ENCODE measurements at places on chromosomes 3 and 15.

- DNase-seq = no peak
These were observed 376.5 kb upstream of the TPM1 start for GRCh38 chr15:62666046-62666445.

GRCh38 chr15:38652998-38653397 lies 88.4 kb upstream of the RASGRP1 start:
- peak; percentile 36 for DNase-seq

- DNase-seq = no peak
These were observed 81.7 kb downstream of the RYR3 start for GRCh38 chr15:33392453-33392852.

DNA sequence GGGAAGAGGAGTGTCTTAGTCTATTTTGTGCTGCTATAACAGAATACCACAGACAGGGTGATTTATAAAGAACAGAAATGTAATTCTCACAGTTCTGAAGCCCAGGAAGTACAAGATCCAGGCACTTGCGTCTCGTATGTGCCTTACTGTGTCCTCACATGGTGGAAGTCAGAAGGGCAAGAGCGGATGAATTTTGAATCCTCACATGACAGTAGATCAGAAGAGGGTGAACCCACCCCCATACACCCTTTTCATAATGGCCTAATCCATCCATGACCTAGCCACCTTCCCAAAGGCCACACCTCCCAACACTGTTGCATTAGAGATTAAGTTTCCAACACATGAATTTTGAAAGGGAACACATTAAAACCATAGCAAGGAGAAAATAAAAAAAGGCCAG lies 18.7 kb upstream of the ANXA2 start:
- DNase-seq = no peak

DNA sequence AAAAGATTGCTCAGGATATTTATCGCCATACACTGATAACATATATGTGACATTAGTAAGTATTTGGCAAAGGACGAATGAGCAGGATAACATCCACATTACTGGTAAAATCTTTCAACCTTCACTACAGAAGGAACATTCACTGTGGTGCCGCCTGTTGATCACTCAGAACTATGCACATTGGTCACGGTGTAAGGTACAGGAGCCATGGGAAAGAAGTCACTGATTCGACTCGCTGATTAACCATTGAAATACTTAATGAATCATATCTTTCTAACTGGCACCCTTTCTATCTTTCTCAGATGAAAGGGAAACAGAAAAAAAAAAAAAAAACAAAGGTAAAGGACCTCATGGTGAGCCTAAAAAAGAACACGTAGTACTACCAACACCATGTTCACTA lies 68.8 kb downstream of the TJP1 start:
- DNase-seq = no peak

DNA sequence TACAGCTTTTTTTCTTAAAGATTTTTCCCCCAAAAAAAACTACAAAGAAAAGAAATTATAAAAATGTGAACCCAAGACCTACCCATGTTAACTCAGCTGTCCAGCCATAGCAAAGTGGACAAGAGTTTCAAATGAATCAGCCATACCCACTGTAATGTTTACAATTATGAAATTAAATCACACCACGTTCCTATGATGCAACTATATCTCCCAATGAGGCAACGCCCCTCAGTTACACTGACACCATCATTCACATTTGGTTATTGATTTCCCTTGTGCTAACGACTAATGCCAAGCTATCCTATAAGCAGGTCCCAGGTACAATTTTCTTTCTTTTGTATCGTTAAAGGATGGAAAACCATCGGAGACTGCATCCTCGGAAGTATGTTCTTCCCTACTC lies 115.1 kb upstream of the ICE2 start:
- DNase-seq = no peak

GRCh38 chr15:74311734-74312444 lies 55.6 kb downstream of the CYP11A1 start:
- DNase-seq = no peak

DNA sequence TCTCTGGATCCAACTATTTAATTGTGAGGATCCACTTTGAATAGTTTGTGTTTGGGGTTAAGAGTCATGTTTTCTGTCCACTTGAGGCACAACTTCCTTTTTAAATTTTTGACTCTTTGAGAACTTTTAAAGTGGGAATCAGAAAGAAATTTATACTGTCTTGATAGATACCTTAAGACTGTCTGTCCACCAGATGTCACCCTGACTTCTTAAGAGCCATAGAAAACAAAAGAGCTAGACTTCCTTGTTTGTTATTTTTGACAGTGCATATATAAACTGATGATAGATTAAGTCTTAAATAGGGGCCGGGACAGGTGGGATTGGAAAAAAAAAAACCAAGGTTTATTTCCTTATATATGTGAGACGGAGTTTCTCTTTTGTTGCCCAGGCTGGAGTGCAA lies 52.1 kb upstream of the WDR72 start:
- DNase-seq = no peak

- DNase-seq = no peak
These were observed 211.7 kb downstream of the GABRG3 start for GRCh38 chr15:27182561-27183110.

GRCh38 chr3:116920826-116921610 lies 211.4 kb downstream of the TUSC7 start:
- no peak for DNase-seq

DNA sequence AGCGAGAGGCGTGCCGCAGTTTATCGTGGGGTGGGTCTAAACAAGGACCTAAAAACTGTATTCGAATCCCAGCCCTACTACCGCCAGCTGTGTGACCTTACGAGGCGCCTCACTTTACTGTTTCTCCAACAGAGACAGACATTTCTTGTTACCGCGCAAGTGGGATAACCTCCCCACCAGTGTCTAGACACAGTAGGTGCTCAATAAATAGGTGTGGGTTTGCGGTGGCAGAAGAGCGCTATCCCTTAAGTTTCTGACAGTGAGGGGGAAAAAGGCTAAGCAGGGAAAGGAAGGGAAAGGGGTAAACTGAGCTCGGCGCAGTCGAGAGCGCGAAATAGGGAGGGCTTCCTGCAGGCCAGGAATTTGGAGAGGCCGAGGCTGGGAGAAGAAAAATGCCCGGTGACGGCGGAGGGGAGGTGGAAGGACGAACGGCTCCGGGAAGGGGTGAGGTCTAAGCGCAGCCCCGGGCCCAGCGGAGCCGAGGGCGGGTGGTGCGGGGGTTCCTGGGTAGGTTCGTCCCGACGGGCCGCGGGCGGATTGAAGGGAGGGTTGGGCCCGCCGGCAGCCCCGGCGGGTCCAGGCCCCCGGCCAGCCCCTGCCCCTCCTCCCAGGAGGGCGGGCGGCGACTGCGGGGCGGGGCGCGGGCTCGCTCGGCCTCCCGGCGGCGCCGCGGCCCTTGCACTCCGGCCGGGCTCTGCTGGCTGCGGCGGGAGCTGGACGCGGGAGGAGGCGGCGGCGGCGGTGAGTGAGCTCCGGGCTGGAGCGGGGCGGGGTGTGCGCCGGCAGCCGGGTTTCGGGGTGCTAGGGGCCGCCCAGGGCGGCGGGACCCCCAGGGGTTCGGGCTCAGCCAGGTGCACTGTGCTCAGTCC lies at the start of gene CGNL1:
Gene CGNL1, plus strand, starts transcription at position 679 of the 869 bp plus-strand sequence. CDS start 61,495 bp downstream, outside the sequence.
- DNase-seq = no peak

GRCh38 chr3:13289771-13290285 lies 130.3 kb downstream of the NUP210 start:
- no peak for DNase-seq

- no peak for DNase-seq
These were observed 76.6 kb upstream of the PTX3 start for GRCh38 chr3:157360044-157360443.

DNA sequence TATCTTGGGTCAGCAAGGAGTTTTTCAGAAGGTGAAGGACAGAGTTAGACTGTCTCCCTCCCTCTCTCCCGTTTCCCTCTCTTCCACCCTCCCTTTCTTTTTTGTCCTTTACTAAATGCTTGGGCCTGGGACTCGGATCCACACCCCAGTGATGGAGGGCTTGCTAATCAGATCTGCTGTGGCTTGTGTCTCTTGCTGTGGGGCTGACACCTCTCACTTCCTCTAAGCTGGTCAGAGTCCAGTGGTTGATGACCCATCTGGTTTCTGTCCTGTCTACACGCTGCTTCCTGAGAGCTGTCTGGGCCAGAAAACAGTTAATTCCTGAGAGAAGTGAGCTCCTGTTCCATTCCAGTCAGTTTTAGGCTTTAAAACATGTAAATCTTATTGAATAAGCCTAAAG lies 849 bp downstream of the TRAK1 start:
- no peak for DNase-seq

DNA sequence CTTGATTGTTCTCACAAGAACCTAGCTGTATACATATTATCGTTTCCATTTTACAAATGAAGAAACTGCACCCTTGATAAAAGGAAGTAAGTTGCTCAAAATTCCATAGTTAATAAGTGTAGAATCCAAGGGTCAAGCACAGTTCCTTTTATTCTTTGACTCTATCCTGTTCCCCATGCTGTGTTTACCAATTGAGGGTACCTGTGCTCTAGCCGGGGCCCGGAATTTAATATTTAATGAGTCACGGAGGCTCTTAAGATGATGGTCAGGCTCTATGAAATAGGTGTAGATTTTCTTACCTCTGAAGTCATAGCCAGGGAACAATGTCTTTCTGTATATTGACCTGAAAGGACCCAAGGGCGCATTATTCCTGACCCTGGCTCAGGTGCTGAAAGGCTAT lies 65.2 kb downstream of the LPP start:
- no peak for DNase-seq

- no peak for DNase-seq
These were observed 33.2 kb upstream of the ZDHHC23 start for GRCh38 chr3:113914646-113915045.

GRCh38 chr3:64144241-64144900 lies 80.9 kb downstream of the PRICKLE2 start:
- DNase-seq = no peak

DNA sequence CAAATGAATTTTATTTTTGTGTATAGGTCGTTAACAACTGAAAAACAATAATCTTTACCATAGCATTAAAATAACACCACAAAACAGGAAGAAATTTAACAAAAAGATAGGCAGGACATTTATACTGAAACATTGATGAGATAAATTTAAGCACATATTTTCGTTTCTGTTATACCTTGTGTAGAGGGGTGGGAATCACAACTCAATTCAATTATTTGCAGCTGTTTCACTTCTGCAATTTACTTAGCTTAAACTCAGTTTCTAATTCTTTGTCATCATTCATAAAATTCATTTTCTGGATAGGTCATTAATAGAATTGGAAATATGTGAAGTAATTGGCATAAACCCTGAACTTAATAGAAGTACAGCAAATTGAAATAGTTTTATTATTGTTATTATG lies 42.3 kb downstream of the TP63 start:
- no peak for DNase-seq

GRCh38 chr3:111485086-111485485 lies 56.9 kb upstream of the CD96 start:
- DNase-seq = no peak

DNA sequence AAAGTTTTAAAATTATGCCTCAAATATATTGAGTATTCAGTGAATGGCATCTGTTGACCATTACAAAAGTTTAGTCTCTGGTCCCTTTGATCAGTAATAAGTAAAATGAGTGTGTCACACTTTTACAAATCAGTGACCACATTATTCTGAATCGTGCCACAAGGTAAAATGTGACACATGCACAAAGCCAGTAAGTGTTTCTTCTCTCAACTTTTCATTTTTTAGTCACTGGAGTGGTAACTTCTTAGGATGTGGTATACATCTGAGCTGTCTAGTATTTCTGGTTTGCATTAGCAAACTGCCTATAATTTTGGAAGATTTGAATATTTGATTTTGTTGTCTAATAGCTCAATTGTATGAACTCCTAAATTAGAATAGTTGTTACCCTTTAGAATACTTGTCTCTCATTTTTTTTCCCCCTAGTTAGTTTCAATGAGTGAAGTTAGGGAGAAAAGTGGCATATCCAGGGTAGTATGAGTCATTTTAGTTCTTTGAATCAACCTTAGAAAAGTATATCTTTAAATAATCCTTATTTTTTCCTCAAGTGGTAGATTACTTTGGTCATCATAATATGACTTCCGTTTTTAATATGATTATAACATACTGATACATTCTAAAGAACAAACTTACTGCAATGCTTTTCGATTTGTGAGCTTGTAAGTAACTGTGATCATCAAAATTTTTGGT lies 18.1 kb downstream of the DNAJC13 start:
- no peak for DNase-seq

GRCh38 chr3:147653367-147653923 lies 244.3 kb downstream of the ZIC1 start:
- DNase-seq = no peak

GRCh38 chr3:52787246-52787645 lies 7.3 kb upstream of the ITIH3 start:
- DNase-seq = no peak

DNA sequence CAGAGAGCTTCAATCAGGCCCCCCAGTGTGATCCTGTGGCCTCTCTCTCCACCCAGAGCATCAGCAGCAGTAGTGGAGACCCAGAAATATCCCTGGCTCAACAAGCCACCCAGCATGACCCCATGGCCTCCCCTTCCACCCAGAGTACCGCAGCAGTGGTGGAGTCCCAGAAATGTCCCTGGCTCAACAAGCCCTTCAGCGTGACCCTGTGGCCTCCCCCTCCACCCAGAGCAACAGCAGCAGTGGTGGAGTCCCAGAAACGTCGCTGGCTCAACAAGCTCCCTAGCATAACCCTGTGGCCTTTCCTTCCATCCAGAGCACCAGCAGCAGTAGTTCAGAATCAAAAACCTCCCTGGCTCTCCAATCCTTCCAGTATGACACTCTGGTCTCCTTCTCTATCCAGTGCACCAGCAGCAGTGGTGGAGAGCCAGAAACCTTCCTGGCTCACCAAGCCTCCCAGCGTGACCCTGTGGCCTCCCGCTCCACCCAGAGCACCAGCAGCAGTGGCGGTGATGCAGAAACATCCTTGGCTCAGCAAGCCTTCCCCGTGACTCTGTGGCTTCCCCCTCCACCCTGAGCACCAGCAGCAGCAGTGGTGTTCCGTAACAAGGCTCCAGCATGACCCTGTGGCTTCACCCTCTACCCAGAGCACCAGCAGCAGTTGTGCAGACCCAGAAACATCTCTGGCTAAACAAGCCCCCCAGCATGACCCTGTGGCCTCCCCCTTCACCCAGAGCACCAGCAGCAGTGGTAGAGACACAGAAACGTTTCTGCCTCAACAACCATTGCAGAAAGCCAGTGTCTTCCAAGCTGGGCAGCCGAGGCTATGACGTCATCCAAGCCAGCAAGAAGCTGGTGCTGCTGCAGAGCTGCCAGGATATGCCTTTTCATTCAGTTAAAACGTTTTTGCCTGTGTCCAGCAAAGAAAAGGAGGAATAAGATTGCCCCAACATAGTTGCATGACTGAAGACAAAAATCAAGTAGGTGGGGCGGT lies 61.3 kb upstream of the TAMM41 start:
- DNase-seq = no peak

- no peak for DNase-seq
These were observed 11.6 kb downstream of the WWTR1 start for GRCh38 chr3:149646181-149646766.

DNA sequence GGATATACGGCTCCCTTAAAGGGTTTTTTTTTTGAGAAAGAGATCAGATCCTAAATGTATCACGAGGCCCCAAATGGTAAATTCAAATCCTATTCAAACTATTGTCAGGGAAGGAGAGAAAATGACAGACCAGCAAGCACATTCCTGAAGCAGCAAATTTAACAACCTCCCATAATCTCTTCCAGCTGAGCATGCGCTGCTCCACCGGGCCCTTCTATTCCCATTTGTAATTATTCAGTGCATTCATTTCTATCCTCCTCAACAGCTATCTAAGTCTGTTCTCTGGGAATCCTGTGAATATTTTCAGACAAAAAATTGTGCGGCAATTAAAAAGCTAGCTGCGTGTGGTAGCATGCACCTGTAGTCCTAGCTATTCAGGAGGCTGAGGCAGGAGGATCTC lies 43.2 kb downstream of the MAGI1 start:
- DNase-seq = no peak

GRCh38 chr3:189779166-189779565 lies 148.0 kb downstream of the TP63 start:
- no peak for DNase-seq

All from stimulated activated CD8-positive, alpha-beta memory T cell treated with anti-CD3 and anti-CD28 coated beads, Interleukin-4, amount 100 ng/mL, for 4 hours (primary cell).